Activated CD4-positive, alpha-beta T cell treated with anti-CD3 and anti-CD28 coated beads, Interleukin-2, amount 50 U/mL, for 24 hours (primary cell): ENCODE measurements at places on chromosomes 12 and 14.

DNA sequence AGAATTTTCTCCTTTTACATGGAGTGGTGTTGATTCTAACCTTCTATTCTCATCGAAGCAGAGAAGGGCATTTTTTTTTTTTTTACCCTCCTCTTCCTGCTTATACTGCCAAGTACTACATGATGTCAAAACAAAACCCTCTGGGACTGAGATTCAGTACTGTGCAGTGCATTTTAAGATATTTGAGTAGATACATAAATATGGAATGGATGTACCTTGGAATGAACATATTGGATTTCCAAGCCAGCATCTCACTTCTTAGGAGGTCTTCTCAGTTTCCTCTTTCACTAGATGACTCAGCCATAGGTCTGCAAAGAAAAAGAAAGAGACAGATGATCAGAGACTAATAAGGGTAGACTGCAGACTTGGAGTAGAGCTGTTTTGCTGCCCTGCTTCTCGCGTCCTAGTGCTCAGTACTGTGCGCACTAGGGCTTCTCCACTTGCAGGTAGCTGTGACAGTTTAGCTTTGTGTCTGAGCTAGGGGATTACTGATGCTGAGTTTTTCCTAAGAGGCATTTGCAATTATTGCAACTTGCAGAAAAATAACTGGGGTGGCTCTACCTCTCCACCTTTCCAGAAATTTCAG, 20.4 kb downstream of the TPH2 start:
- DNase-seq, result no peak

GRCh38 chr12:33116284-33116683, 219.7 kb upstream of the PKP2 start:
- no peak for DNase-seq

DNA sequence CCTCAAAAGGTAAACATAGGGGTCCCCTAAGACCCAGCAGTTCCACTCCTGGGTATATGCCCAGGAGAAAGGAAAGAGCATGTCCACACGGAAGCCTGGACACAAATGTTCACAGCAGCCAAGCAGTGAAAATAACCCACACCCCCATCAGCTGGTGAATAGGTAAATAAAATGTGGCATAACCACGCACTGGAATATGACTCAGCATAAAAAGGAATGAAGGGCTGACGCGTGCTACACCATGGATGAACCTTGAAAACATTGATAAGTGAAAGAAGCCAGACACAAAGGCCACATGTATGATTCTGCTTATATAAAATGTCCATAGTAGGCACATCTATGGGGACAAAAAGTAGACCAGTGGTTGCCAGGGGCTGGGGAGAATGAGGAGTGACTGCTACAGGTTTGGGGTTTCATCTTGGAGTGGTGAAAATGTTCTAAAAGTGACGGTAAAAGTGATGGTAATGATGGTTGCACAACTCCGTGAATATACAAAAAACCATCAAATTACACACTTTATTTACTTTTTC, 3.8 kb upstream of the SCARB1 start:
- DNase-seq, result no peak

DNA sequence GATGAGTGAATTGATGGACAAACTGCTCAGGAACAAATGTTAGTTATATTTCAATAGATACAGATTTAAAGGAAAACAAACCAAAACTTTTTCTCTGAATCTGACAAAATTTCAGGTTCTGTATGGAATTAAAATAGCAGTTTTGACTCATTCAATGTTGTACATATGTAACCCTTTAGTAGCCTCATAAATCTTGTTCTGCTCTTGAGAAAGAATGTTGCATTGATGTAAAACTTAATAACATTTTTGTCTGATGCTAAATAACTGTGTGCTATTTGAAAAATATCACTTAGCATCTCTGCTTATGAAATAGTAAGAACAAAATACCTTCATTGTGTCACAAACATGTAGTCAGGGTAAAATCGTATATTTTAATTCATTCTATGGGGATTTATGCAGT, 168.9 kb upstream of the NOVA1 start:
- DNase-seq, result no peak

GRCh38 chr14:54722791-54723432, 156.0 kb downstream of the SAMD4A start:
- no peak for DNase-seq

DNA sequence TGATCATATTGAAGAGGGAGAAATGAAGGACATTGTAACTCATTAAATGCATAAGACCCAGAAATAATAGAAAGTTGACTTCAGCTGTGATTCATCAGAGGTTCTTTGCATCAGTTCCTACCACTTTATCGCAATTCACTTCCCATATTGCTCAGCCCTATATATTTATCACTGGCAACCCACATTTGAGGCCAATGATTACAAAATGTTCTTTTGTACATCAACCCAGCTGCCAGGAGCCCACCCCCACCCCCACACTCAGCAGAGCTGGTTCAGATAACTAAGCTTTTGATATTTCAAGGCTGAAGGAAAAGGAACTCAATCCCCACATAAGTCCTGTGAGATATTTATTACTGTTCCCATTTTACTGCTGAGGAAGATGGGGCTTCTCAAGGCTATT, 51.2 kb upstream of the TMPO start:
- DNase-seq, result no peak

GRCh38 chr14:36738269-36738668, 76.6 kb downstream of the PAX9 start:
- no peak for DNase-seq

DNA sequence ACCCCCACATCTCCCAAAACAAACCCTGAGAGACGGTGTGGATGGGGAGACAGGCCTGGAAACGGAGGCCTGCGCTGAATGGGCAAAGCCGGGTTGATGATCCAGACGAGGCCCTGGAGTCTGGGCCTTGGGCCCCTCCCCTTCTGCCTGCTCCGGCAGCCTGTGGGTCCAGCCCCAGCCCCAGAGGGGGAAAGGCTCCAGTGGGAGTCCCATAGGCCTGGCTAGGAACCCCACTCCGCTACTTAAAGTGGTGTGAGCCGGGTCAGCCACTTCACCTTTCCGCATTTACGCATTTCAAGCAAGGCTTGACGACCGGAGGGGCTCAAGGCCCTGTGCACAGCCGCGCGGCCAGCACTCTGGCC, 695 bp upstream of the TNFAIP2 start:
- no peak for DNase-seq

DNA sequence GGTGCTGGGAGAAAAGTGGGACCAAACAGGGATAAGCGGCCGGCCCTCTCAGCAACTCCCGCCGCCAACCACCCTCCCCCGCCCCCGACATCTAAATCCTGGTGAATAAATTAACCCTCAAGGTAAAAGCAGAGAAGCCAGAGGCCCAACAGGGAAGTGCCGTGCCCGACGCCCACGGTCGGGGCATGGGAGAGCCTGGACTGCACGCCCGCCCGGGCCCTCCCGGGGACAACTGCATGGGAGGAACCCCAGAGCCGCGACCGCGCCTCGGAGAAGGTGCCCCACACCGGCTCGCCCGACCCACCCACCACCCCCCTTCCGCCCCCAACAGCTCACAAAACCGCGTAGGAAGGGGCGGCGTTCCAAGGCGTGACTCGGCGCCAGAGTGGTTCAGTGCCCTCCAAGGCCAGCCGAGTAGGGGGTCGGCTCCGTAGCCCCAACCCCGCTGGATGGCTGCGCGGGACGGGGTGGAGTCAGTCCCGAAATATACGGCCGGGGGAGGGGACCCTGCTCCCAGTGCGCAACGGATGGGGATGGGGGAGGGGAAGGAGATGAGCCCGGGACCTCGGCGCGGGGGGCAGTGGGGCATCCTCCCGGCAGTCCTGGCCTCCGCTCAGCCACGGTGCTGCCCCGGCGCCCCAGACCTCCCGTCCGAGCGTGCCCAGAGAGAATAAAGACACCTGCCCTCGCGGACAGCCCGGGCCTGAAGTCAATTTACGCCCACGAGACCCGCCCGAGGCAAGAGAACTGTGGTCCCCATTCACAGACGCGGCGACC, 732 bp downstream of the SLC25A29 start:
- no peak for DNase-seq

GRCh38 chr14:30779210-30779609, 95.1 kb upstream of the COCH start:
- DNase-seq, result no peak

GRCh38 chr12:61098031-61098580, 1162.1 kb upstream of the USP15 start:
- no peak for DNase-seq

DNA sequence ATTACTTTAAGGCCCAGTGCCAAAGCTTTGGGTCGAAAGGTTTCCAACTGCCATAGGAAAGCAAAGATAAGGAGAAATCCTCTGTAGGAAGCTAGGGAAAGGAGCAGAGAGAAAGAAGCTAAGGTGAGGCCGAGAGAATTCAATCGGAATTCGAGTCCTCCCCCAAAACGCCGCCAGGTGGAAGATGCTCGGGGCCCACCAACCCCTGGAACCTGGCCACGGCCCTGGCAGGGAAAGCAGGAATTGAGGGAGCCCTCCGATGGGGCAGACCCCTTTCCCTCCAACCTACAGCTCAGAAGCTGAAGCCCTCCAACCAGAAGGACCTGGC, 498 bp downstream of the GMFB start:
- no peak for DNase-seq

DNA sequence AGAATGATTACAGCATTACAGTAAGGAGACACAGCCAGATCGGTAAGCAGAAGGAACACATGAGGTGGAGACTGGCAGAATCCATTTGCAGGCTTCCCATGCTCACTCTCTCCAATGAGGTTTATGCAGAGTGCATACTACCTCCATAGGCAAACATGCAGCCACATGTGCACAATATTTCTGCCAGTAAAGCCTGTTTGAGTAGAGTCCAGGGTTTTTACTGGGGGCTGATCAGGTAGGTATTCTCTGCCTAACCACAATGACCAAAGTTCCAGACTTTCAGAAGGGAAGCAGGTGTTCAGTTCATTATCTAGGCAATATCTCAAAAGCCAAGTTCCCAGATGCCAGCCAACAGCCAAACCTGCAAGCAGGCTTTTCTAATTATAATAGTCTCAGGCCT, 31.1 kb downstream of the INTS13 start:
- no peak for DNase-seq

DNA sequence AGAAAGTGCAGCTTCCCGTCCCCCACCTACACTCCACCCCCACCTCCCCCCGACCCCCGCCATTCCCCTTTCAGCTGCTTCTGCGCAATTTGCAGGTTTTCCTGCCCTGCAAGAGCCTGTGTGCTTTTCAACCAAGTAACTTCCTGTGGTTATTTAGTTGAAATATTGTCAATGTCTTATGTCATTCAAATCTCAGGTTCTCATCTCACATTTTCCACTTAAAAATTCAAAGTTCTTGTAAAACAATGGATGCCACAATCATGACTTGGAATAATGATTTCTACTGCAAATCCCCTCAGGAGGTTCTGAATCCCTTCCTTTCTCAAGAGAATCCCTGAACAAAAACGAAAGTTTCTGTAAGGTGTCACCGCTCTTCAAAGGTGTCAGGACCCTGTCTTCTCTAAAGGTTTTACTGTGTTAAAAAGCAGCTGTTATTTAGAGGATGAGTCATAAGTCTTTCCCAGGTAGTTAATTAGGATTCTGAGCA, 31.6 kb downstream of the WBP11 start:
- DNase-seq, result no peak

- no peak for DNase-seq
Measured at GRCh38 chr12:30006021-30006420, 222.3 kb upstream of the TMTC1 start.
